ENCODE measurements at places on chromosomes 1 and 21. TPM values are rescaled to one million over a fixed set of nuclear protein-coding genes. Genes with fewer than 3 reads are reported as not detected.

The LGALS8 gene
- total RNA-seq: 51.6 TPM

The ZNF670 gene
- 2.2 TPM for total RNA-seq

The TSPEAR gene
- total RNA-seq: not detected

The SLC66A1 gene
- 13.4 TPM for total RNA-seq

The TARS2 gene
- total RNA-seq: 16.7 TPM

The DAB1 gene
- total RNA-seq: under 0.01 TPM

The SPRR2D gene
- not detected for total RNA-seq

The CD1E gene
- not detected for total RNA-seq

The NR5A2 gene
- under 0.01 TPM for total RNA-seq

The CFHR4 gene
- not detected for total RNA-seq

The FAM177B gene
- not detected for total RNA-seq

The SYT6 gene
- total RNA-seq: not detected

The KCNE2 gene
- not detected for total RNA-seq

The ZRANB2 gene
- total RNA-seq: 64.4 TPM
